ENCODE measurements at places on chromosomes 13 and 19.

- DNase-seq = no peak
Measured at GRCh38 chr13:43516401-43516833, 270.4 kb downstream of the ENOX1 start.

- DNase-seq = no peak
Measured at GRCh38 chr19:5504114-5504513, 48.9 kb downstream of the ZNRF4 start.

GRCh38 chr19:39351537-39352064, 9.4 kb downstream of the SAMD4B start:
- no peak for DNase-seq

GRCh38 chr13:24142886-24143285, 17.6 kb upstream of the SPATA13 start:
- no peak for DNase-seq

DNA sequence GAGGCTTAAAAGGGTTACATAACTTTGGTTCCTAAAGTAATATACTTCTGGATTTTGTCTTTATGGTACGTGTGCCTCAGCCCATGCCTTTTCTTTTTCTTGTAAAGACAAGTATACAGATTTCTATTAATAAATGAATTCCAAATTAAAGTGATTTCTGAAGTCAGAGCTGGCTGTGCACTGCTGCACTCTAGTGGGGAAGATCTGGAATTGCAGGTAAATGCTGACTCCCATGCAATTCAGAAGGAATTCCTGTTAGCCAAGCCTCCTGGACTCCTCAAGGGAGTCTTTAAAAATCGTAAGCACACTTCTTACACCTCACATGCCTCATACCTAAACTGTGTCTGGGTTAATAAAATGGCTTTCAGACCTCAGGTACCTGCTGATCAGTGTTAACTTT, 118.4 kb upstream of the SLC7A1 start:
- DNase-seq = no peak

DNA sequence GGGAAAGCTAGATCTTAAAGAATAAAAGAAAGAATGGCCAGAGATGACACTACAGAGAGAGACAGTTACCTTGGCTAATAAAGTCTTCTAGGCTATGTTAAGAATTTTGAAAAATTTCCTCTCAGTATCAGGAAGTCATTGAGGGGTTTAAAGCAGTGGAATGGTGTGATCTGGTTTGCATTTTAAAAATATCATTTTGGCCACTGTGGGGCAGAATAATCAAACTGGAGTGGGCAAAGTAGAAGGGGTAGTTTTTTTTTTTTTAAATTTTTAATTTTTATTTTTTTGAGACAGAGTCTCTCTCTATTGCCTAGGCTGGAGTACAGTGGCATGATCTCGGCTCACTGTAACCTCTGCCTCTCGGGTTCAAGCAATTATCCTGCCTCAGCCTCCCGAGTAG, 4.4 kb upstream of the CNMD start:
- DNase-seq = no peak

DNA sequence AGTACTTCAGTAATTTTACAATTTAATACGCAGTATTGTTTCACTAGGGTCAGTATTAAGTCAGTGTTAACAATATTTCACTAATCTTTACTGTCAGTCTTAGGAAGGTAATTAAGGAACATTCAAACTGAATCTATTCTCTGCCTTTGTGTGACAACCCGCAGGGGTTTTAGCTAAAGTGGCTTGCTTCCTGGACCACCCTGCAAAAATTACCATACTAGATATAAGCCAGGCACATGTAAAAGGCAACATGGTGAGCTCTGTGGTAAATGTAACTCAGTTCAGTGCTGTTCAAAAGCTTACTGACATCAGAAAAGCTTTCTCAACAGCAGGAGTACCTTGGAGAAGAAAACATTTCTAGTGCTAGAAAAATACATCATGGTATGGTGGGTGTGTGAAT, 116.7 kb downstream of the FREM2 start:
- no peak for DNase-seq

DNA sequence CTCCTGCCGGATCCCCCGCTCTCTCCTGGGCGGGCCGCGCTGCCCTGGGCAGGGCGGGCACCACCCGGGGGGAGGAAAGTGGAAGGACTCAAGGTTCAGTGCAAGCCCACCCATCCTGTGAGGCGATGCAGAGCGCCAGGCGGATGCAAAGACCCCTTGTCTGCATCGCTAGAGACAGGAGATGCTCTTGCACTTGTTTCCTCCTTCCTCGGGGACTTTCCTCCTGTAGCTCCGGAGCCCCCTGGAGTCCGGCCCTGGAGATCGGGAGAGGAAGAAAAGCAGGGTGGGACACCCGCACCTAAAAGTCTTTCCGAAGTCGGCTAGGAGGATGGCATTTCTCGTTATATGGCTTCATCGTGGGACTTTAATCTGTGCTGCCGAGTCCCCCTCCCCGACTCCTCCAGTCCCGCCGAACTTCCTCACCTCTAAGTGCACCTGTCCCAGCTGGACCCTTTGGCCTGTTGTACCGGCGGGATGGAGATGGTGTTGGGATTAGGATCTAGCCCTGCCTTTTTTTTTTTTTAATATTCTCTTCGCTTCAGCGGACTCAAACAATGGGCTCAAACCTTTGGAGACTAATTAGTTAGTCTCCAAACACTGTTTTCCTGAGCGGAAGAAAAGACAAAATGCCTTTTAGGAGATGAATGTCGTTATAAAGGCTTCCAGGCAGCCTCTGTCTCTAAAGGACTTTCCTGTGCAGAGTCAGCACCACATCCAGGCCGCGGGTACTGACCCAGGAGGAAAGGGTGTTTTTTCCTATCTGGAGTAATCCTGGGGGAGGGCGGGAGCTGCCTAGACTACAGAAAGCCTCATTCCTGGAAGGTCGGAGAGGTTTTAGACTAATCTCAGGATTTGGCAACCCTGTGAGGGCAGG, 725 bp downstream of the FAM124A start:
- DNase-seq = no peak

GRCh38 chr19:43290568-43291359, 21.4 kb upstream of the PSG9 start:
- DNase-seq = no peak

DNA sequence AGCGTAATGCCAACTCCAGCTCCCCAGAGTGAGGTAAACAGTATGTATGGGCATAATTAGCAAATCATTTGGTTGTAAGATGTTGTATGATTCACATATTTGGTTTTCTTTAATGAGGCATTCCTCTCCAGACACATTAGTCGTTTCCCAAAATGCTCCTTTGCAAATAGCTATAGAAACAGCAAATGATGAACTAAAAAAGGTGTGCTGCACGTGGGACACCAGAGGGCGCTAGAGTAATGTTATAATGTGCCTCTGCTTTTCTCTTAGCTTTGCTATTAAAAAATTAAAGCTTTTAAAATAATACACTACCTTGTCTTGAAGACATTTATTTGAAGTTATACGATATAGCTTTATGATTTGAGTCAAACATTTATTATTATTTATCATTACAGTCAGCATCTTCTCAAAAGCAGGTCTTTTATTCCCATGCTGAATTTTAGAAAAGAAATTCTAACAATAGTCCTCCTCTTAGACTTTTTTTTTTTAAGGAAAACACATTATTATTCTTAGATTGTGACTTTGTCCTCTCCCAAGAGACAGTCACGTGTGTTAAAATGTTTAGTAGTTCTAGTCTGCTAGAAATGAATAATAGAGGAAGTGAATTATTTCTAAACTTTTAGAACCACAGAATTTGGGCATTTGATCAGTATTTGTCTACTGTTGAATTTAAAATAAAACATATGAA, 121.6 kb upstream of the FRY start:
- DNase-seq = no peak

GRCh38 chr13:44895264-44895952, 93.9 kb downstream of the NUFIP1 start:
- DNase-seq = no peak

- no peak for DNase-seq
Measured at GRCh38 chr13:86562866-86563265, 763.6 kb upstream of the SLITRK6 start.

DNA sequence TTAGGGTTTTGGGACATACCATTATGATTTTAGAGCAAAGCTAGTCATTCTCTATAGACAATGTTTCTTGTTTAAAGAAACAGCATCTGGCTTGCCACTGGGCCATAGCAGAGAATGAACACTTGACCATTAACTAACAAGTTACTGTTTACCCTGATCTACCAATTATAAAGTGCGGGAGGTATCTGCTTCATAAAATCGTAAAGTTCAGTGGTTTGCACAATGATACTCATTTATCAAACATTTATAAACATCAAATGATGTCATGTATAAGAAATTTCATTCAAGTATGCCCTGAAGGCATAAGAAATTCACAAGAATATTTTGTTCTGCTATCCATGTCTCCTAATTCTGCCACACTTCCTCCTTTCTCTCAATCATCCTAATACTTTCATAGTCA, 139.2 kb downstream of the PCDH20 start:
- DNase-seq = no peak

DNA sequence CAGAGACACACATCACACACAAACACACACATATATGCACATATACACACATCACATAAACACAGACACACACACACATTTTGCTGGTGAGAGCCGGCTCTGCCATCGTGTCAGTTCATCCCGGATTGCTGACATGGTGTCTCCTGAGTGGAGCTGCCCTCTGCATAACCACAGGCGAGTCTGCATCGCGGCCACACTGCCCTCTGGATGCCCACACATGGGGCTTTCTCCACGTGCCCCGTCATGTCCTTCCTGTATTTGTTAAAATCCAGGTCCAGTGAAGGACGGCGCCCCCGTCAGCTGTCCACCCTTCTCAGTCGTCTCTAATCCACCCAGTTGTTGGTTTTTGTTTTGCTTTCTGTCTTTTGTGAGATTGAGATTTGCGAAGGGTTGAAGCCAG, 52.6 kb upstream of the F7 start:
- no peak for DNase-seq

DNA sequence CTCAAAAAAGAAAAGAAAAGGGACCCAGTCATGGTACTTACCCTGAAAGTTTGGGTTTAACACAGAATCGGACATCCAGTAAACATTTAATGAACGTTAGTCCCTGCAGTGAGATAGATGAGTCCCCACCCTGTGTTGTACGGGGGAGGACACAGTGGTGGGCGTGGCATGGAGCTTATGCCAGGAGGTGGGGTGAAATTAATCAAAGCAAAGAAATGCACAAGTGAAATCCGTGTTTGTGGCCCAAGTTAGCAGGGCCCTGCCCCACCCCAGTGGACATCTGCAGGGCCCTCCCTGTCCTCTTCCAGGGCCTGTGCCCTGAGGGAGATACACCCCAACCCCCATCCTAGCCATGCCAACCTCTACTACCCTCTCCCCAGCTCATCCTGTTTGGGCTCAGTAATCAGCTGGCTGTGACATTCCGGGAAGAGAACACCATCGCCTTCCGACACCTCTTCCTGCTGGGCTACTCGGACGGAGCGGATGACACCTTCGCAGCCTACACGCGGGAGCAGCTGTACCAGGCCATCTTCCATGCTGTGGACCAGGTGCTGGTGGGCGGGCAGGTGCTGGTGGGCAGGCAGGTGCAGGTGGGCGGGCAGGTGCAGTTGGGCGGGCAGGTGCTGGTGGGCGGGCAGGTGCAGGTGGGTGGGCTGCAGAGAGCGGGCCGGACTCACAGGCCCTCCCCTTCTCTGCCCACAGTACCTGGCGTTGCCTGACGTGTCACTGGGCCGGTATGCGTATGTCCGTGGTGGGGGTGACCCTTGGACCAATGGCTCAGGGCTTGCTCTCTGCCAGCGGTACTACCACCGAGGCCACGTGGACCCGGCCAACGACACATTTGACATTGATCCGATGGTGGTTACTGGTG, 3.9 kb downstream of the MCOLN1 start:
- DNase-seq = no peak

- DNase-seq = no peak
Measured at GRCh38 chr13:41383386-41383785, 72.3 kb downstream of the NAA16 start.

Data from activated CD4-positive, alpha-beta T cell treated with anti-CD3 and anti-CD28 coated beads for 1 hour (primary cell).